ENCODE measurements at places on chromosomes 4 and X. TPM values are rescaled to one million over a fixed set of nuclear protein-coding genes. Genes with fewer than 3 reads are reported as not detected.

The MAMLD1 gene
- 0.32 TPM for total RNA-seq

The MAGEA4 gene
- total RNA-seq, result not detected

The DOK7 gene
- 0.09 TPM for total RNA-seq

The LINC00632 gene
- total RNA-seq, result 2.4 TPM

The NXT2 gene
- 8.1 TPM for total RNA-seq

The GPAT3 gene
- total RNA-seq, result 22.4 TPM

The CFAP47 gene
- total RNA-seq, result under 0.01 TPM

The TMEM154 gene
- 2.7 TPM for total RNA-seq

The NDST3 gene
- total RNA-seq, result 0.16 TPM

The UFSP2 gene
- total RNA-seq, result 45.9 TPM

Measured in bronchial smooth muscle cell (primary cell).